ENCODE measurements at places on chromosomes 6 and 20. TPM values are rescaled to one million over a fixed set of nuclear protein-coding genes. Genes with fewer than 3 reads are reported as not detected.

STMN3 gene
- total RNA-seq: 53.4 TPM

TSBP1 gene
- not detected for total RNA-seq

CPNE5 gene
- total RNA-seq: 0.71 TPM

EFCAB8 gene
- 0.55 TPM for total RNA-seq

LHFPL5 gene
- not detected for total RNA-seq

GLP1R gene
- total RNA-seq: 1.8 TPM

GINS1 gene
- total RNA-seq: 70.4 TPM

DNAH8 gene
- total RNA-seq: not detected

FAM184A gene
- 19.2 TPM for total RNA-seq

WFDC2 gene
- total RNA-seq: 76.4 TPM

BACH2 gene
- 4.5 TPM for total RNA-seq

TMEM200A gene
- 10.4 TPM for total RNA-seq

HSF2 gene
- 10.6 TPM for total RNA-seq

PPARD gene
- total RNA-seq: 17.1 TPM

BLOC1S5 gene
- total RNA-seq: 18.9 TPM

SYCP2L gene
- 6.3 TPM for total RNA-seq

VGLL2 gene
- not detected for total RNA-seq

CUTA gene
- 243 TPM for total RNA-seq

Data from WTC11 (cell line).